Astrocyte of the hippocampus (primary cell): ENCODE measurements at places on chromosomes 11 and 22.

- no peak for DNase-seq
These were observed 32.9 kb upstream of the RELT start for GRCh38 chr11:73343076-73343873.

- no peak for DNase-seq
These were observed 137.3 kb upstream of the RASSF10 start for GRCh38 chr11:12871788-12872321.

DNA sequence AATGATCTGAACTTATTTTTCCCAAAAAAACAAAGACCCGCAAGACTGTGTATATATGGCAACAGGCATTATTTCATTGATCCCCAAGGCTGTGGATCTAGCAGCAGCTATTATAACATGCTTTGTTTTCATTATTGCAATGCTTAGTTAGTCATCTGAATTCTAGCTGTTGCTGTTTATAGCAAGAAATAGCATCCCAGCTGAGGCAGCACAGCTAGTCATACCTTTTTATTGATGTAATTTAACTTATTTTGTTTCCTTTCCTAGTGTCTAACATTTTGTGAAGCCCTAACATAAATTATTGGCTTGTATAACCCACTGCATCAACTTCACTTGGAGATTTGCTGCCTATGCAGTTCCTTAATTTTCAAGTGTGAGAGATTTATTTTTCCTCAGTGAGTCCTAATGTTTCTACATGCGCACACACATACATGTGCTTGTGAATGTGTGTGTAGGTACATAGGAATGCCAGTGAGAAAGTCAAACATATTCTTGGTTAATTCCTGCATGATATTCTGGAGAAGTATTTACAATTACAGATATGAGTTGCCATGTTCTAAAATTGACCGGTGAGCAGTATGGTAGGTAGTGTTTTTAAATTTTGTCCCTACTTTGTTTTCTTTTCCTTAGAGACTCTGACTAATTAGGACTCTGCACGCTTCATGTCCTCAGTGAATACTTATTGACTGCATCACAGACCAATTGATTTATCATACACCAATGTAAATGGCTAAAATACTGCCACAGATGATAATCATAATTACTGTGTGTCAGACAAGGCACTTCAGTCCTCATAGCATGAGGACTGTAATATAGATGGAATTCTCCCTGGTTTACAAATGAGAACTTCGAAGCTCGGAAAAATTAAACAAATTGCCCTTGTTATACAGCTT, 119.3 kb downstream of the WNT11 start:
- DNase-seq: peak; percentile 35

DNA sequence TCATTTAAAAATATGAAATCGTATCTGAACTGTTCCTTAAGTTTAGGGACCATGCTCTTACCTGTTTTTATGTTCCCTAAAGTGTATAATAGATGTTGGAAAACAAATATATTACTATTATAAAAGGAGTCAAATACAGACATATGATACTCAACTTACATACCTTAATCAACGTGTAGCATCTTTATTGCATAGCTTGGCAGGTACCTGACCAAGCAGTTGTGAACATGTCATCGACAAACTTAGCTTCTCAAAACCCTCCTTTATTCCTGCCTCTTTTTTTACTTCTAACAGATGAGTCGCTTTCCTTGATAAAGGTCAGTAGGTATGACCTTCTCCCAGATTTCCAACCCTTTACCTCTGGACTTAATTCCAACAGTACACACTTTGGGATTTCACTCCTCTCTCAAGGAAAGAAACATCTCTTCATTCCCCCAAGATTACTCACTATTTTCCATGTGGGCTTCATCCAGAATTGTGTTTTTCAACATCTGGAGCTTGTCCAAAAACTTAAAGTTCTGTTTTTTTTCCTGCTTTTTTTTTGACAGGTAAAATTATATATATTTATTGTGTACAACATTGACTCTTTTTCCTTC, 11.9 kb downstream of the HIPK3 start:
- DNase-seq: peak; percentile 29

GRCh38 chr11:767238-767637, 10.0 kb downstream of the GATD1 start:
- no peak for DNase-seq

DNA sequence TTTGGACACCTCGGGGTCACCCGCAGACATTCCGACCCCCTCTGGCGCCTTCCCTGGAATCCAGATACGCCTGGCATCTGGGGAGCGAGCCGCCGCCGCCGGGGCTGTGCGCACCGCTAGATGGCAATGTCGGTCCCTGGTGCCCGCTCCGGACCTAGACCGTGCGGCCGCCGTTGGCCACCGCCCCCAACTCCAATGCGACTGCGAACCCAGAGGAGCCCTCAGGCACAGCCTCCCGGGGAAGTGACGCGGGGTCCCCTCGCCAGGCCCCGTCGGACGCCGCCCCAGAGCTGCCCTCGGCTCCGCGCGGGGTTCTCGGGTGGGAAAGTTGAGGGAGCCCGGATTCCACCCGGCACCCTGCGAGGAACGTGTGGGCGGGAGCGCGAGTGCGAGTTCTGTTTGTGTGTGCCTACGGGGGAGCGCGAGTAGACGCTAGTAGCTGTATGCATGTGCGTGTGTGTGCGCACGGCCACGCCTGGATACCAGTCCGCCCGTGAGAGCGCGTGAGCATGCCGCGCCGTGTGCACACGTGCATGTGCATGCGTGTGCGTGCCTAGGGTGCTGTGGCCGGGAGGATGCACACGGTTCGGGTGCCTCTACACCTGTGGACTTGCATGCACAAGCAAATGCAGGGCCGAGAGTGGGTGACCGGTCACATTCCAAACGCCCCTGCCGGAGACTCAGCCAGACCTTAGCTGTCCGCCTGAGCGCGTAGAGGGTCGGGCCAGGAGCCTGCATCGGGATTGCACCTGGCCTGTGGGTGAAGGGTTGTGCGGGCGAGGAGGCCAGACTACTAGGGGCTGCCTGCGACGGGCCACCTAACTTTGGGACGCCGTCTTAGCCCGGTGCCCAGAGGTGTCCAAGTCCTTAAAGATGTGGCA, 1.9 kb downstream of the CHRM4 start:
- DNase-seq: peak; percentile 90

GRCh38 chr11:106553304-106553703, 465.0 kb downstream of the GUCY1A2 start:
- DNase-seq: no peak

DNA sequence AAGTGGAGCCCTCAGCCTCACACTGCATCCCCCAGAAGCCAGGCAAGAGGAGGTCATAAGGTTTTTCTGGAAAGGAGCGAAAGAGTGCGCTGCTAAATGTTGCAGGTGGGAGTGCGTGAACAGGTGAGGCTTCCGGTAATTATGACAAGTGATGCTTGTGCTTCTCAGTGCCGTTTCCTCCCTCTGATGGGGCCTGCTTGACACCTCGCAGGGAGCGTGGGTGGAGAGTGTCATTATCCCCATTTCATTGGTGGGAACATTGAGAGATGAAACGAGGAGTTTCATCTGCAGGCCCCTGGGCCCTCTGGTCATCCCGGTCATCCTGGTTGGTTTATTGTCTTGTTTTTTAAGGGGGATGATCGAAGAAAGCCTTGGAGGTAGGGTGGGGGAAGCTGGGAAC, 57.5 kb downstream of the BCR start:
- DNase-seq: no peak

DNA sequence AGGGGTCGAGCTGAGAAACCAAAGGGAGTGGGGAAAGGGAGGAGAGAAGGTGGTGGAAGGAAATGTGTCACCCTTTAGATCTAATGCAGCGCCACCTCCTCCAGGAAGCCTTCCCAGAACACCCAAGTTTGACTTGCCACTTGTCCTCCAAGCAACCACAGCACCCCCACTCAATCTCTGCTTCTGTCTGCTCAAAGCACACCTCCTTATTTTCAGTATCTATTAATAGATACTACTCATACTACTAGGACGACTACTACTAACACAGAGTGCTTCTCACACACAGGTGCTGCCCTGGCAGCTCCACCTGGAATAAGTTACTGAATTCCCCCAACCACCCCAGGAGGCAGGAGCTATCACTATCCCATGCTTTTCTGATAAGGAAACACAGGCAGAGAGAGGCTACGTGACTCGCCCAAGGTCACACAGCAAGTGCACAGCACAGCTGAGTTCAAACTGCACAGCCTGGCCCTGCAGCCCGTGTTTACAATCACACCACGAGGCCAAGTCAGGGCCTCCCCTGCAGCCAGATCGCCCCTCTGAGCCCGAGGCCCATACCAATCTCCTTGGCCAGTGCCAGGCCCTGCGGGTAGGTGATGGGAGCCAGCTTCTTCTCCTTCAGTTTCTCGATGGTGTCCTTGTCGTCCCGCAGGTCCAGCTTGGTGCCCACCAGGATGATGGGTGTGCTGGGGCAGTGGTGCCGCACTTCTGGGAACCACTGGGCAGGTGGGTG, 13.2 kb downstream of the RAC2 start:
- DNase-seq: no peak

DNA sequence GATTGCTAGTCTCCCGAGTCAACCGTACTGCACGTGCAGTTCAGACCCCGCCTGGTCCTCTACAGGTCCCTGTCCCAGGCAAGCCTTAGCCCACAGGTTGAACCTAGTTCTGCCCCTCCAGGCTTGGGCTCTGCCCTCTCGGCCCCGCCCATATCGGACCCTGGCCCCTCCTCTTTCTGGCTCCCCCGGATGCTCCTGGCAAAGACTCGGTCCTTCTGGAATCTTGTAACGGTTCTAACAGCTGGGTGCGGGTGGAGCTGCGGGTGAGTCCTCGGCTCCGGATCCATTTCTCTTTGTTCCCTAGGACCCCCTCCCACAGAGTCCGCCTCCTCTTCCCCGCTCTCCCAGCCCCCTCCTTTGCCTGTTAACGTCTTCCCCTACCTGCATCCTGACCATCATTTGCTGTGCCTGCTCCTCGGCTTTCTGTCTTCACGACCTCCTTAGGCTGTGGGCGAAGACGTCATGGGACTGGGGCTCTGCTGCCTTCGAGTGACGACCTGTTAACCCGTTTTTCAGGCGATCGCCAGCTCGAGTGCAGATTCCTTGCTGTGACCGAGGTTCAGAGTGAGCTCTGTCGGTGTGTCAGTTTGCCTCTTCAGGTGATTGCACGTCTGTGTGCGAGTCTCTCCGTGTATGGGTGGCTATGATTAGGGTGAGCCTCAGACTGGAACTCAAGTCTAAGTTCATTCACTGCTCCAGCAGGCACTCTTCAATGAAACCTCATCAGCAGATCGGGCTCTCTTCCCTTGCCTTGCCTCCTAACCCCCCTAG, at the start of gene DNHD1:
Gene DNHD1 (plus strand): TSS at position 212 of the 771 bp plus-strand sequence. CDS start 936 bp downstream, outside the sequence.
- DNase-seq: no peak

GRCh38 chr22:45784357-45785277, 113.0 kb downstream of the ATXN10 start:
- no peak for DNase-seq

GRCh38 chr22:49772692-49773091, 55.0 kb downstream of the BRD1 start:
- DNase-seq: no peak

DNA sequence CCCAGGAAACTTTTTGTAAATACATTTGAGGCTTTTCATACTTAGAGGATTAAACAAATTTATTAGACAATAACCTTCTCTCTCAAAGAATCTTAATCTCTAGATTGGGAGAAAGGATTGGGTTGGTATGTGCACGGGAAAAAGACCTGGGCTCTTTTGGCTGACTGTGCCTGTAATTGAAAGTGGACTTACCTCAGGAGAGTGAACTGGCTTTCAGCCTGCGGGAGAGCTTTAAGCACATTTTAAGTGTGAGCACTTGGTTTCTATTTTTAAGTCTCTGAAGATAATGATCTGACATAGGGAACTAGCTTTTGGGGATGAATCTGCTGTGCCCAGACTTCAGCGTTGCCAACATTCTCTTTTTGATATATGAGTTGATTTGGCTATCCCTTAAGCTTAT, 35.8 kb downstream of the UVRAG start:
- no peak for DNase-seq

- no peak for DNase-seq
These were observed 49.6 kb upstream of the NECTIN1 start for GRCh38 chr11:119778391-119779194.

DNA sequence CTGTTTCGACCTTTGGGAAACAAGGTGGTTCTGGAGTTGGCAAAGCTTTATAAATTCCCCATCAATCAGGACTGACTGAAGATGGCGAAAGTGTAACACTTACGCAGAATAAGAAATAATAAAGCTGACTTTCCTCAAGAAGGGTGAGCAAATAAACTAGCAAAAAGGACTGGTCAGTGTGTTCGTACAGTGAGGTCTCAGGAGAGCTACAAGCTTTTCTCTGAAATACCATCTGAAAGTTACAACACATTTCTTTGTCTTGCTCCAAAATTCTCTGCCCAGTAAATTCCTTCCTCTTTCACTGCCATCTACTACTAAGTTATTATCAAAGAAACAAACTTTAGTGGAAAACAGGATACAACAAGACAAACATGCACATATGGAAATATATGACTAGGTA, 13.4 kb downstream of the PITPNB start:
- DNase-seq: no peak
